Omental fat pad (tissue), 4 donors: ENCODE measurements at places on chromosomes 4 and X.

- no peak for DNase-seq
Observed at GRCh38 chr4:46550471-46550870, 160.5 kb upstream of the GABRA2 start.

- no peak for DNase-seq
Observed at GRCh38 chr4:52425751-52426326, 233.3 kb downstream of the USP46 start.

DNA sequence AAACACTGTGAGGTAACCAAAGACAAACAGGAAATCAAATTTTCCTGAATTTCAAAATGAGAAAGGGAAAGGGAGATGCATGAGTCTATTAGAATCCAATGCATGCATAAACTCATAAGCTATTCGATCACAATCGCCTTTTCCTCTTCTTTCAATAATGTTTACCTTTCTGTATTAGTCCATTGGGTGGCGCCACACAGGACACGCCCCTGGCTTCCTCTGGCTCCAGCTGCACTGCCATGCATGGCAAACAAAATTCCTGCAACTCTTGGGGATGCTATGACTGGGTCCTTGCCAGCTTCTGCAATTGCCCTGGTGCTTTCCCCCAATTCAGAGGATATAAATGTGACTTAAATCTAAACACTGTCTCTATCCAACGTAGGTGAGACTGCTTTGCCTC, 424.5 kb upstream of the PCDH7 start:
- no peak for DNase-seq

GRCh38 chrX:8689473-8689872, 42.5 kb downstream of the ANOS1 start:
- DNase-seq = no peak

GRCh38 chrX:69163936-69164741, 1.1 kb downstream of the PJA1 start:
- no peak for DNase-seq

DNA sequence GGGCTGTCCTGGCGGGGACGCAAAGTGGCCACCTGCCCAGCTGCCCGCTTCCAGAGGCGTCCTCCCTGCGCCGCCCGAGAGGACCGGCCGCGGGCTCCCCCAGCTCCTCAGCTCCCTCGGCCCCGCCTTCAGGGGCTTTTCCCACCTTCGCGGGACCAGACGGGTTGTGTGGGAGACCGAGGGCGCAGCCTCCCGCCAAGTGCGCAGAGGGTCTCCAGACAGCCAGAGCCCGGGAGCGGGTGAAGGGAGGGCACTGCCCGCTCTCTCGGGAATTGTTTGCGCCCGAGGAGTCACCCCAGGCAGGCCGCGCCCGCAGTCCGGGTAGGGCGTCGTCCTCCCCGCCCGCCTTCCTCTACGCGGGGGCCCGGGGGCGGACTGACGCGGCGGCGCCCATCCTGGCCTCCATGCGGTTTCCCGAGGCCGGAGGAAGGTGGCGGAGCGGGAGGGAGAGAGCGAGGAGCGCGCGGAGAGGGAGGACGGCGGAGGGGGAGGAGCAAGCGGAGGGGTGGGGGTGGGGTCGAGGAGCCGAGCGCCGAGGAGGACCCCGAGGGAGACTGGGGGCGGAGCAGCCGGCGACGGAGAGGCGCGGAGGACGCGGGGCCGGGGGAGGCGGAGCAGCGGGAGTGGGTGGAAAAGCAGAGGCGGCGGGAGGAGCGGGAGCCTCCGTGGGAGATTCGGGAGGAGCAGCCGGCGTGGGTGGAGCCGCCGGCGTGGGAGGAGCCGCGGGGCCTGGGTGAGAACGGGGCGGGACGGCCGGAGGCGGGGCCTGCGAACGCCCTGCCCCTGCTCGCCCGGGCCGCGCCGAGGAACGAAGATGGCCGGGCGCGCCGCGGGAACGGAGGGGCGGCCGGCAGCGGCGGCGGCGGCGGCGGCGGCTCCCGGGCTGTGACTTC, 47.5 kb downstream of the CLDN34 start:
- peak; percentile 35 for DNase-seq

DNA sequence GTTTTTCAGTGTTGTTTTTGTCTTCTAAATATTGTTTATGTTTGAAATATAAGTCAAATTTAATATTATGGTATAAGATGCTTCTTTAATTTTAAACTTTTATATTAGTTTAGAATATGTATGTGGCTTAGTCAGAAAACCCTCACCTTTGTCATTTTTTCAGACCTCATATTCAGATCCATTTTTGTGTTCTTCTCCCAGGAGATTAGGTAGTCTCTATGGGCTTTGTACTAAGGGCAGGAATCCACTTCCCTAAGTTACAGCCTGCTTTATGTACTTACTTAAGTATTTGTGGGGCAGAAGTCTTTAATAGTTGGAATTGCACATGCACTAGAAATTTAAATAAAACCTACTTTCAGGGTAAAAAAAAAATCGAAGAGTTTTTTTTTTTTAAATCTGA, 63.5 kb upstream of the TENM3 start:
- no peak for DNase-seq

DNA sequence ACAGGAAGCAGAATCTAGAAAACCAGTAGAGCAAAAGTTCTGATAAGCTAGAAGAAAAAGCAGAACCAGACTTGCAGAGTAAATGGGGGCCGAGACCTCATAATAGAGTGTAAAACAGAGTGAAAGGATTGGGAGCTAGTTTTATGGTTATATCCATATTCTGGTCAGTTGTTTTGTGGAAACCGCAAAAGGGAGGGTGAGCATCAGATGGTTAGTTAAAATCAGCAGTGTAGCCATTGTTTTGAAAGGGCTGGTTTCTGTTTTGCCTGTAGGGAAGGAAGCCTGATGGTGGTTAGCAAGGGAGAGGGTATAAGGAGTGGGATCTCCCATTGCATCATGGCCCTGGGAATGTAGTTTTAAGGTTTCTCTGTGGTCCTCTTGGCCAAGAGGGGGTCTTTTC, 17.2 kb upstream of the CCNI start:
- no peak for DNase-seq

DNA sequence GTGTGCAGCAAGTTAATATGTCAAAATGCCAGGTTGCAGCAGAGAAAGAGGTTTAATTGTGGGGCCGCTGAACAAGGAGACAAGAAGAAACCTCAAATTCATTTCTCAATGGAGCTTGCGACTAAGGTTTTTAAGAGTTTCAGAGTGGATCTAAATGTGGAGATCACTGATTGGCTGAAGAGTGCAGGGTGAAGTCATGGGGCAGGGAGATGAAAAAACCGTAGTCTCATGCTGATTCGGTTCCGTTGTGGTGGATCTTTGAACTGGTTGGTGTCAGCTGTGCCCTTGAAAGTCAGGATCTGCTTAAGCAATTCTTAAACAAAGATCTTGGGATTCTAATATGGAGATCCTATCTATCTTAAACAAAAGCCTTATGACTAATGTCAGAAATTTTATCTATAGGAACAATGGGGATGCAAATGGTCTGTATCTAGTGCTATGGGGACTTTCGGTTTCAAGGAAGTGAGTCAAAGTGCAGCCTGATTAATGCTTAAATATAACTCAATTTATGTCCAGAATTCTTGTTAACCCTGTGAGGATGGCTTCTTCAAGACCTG, 173.9 kb upstream of the CENPE start:
- no peak for DNase-seq

GRCh38 chr4:71221510-71222466, 117.0 kb upstream of the SLC4A4 start:
- no peak for DNase-seq
